ENCODE measurements at places on chromosomes 6 and 20. TPM values are rescaled to one million over a fixed set of nuclear protein-coding genes. Genes with fewer than 3 reads are reported as not detected.

CST9L gene
- total RNA-seq, result not detected

ABCF1 gene
- 97.4 TPM for total RNA-seq

NFATC2 gene
- 51.0 TPM for total RNA-seq

KCNQ2 gene
- total RNA-seq, result not detected

SOX18 gene
- not detected for total RNA-seq

OLIG3 gene
- total RNA-seq, result not detected

SPATS1 gene
- not detected for total RNA-seq

SAMD3 gene
- 30.0 TPM for total RNA-seq

GTF2H4 gene
- total RNA-seq, result 19.7 TPM

OPRM1 gene
- total RNA-seq, result not detected

HLA-DRA gene
- total RNA-seq, result 117 TPM

SLC22A16 gene
- not detected for total RNA-seq

ASIP gene
- not detected for total RNA-seq

PCNA gene
- 35.4 TPM for total RNA-seq

RIPPLY2 gene
- total RNA-seq, result not detected

HRH3 gene
- total RNA-seq, result not detected

DEK gene
- 70.5 TPM for total RNA-seq

SGK2 gene
- total RNA-seq, result 0.52 TPM

CASS4 gene
- 7.1 TPM for total RNA-seq

ADGB gene
- not detected for total RNA-seq

INSM1 gene
- total RNA-seq, result not detected

TGIF2 gene
- 32.8 TPM for total RNA-seq

PTCRA gene
- total RNA-seq, result 1.8 TPM

CNBD2 gene
- 11.7 TPM for total RNA-seq

PNLDC1 gene
- total RNA-seq, result not detected

NRN1 gene
- 0.31 TPM for total RNA-seq

CAGE1 gene
- total RNA-seq, result 0.57 TPM

GSTA2 gene
- not detected for total RNA-seq

MAN1A1 gene
- total RNA-seq, result 14.2 TPM

MCHR2 gene
- not detected for total RNA-seq

PACSIN1 gene
- 0.40 TPM for total RNA-seq

EPHA7 gene
- total RNA-seq, result not detected

TOX2 gene
- total RNA-seq, result 1.7 TPM

RCAN2 gene
- not detected for total RNA-seq

KCNS1 gene
- total RNA-seq, result not detected

HAO1 gene
- not detected for total RNA-seq

POPDC3 gene
- total RNA-seq, result not detected

MYB gene
- 3.7 TPM for total RNA-seq

TCP11 gene
- not detected for total RNA-seq

ACSS1 gene
- 34.0 TPM for total RNA-seq

TFAP2B gene
- total RNA-seq, result not detected

ZNF184 gene
- 9.8 TPM for total RNA-seq

ADGRF1 gene
- total RNA-seq, result not detected

BACH2 gene
- total RNA-seq, result 53.7 TPM

RNF182 gene
- 0.25 TPM for total RNA-seq

TRIM40 gene
- 0.22 TPM for total RNA-seq

BCL2L1 gene
- total RNA-seq, result 35.6 TPM

COL9A3 gene
- not detected for total RNA-seq

PRDM13 gene
- total RNA-seq, result not detected

ADGRB3 gene
- not detected for total RNA-seq

SMIM28 gene
- not detected for total RNA-seq

SLC12A5 gene
- total RNA-seq, result not detected

CRISP3 gene
- total RNA-seq, result not detected

PDE7B gene
- 0.25 TPM for total RNA-seq

SLC35D3 gene
- 1.6 TPM for total RNA-seq

RBCK1 gene
- total RNA-seq, result 62.1 TPM

SLC24A3 gene
- total RNA-seq, result 0.37 TPM

SALL4 gene
- total RNA-seq, result 0.16 TPM

Measured in T-helper 17 cell (primary cell).